T1000 (cell line): ENCODE measurements at places on chromosomes 11 and 22.

- DNase-seq, result no peak
These were observed 43.0 kb upstream of the WT1 start for GRCh38 chr11:32478277-32478731.

DNA sequence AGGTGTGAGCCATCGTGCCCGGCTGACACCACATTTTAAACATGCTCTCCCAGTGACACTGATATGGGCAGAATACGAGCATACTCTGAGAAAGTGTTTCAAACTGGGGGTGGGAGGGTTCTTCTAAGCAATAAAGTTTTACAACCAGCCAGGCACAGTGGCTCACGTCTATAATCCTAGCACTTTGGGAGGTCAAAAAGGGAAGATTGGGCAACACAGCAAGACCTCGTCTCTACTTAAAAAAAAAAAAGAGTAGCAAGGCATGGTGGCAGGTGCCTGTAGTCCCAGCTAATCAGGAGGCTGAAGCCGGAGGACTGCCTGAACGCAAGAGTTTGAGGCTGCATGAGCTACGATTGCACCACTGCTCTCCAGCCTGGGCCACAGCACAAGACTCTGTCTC lies 2.2 kb downstream of the GANAB start:
- DNase-seq, result no peak

DNA sequence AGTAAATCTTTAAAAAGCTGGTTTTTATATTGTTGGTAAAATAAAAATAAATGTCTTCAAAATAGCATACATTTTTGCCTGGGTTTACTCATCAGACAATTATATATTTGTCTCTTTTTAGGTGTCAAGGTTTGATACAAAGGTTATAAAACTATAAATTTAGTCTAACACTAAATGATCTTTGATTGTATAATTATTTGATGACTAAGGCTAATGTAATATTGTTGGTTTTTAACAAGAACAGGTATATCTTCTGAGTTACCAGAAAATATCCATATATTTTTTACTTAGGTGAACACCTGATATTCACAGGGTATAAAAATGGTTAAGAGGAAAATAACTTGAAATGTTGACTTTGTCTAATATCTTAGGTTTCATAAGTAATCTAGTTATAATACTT lies 104.3 kb downstream of the KIF18A start:
- DNase-seq, result no peak

GRCh38 chr11:22430141-22430541 lies 92.0 kb downstream of the SLC17A6 start:
- DNase-seq, result no peak

DNA sequence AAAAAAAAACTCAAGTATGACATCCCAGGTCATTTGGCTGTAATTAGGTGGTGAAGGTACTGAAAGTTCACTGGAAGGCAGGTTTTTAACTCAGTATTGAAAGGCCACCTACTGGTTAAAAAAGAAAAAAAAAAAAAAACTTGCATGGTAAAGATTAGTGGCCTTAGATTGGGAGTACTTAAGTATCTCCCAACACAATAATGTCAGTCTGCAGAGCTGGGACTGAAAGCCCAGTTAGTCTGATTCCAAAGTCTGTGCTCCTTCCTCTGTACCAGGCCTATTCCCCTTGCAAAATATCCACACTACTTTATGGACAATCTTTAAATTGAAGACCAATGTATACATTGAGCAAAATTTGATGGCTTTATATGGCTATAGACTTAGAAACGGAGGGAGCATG lies 85.5 kb downstream of the NOX4 start:
- DNase-seq, result no peak

DNA sequence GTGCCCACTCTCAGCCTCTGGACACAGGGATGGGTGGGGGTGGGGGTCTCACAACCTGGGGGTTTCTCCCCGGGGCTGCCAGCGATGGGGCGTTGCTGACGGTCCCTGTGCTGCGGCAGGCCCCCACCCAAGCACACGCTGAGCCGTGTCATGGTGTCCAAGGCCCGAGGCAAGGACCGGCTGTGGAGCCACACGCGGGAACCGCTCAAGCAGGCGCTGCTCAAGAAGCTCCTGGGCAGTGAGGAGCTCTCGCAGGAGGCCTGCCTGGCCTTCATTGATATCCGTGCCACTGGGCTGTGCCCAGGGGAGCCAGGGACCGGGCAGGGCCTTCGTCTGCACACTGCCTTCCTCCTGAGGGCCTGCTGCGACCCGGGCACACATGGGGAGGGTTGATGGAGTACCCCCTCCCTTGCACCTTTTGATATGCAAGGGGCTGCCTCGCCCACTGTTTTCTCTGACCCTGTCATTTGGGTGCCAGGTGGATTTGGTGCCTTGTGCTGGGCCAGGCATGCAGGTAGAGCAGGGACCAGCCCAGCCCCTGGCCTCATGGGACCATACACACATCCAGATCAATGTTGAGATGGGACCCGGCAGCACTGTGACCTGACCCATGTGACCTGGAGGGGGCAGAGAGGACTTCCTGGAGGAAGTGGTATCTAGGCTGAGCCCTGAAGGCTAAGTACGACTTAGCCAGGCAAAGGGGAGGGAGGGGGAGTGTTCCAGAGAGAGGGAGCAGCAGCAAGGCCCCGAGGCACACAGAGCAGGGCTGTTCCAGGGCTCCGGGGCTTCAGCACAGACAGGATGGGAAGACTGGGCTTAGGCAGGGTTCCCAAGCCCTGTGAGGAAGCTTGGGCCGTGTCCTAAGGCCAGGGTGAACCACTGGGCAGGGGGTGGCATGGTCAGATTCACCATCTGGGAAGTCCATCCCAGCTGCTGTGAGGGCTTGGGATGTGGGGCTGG lies 75.2 kb downstream of the MYO7A start:
- DNase-seq, result no peak

GRCh38 chr11:63179432-63180041 lies 35.5 kb upstream of the SLC22A24 start:
- DNase-seq, result no peak

- no peak for DNase-seq
These were observed 819.8 kb downstream of the OPCML start for GRCh38 chr11:132712466-132712865.

DNA sequence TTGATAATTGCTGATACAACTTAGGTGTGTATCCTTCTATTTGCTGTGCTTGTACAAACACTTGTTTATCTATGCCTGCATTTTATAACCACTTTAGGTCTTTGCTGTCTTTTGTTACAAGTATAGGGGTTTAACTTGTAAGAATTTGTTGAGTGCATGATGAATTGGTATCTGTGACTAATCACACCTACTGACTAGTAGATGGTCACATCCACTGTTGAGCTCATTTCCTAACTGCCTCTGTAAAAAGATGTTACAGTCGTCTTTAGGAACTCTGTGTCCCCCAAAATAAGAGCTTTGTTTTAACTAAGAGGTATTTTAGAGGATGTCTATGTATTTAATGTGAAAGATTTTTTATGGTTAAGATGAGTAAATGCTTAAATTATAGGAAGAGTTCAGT lies 60.5 kb downstream of the HIPK3 start:
- DNase-seq, result no peak

GRCh38 chr11:73034777-73035176 lies 107.3 kb downstream of the FCHSD2 start:
- no peak for DNase-seq

GRCh38 chr11:27443746-27444507 lies 28.7 kb downstream of the LGR4 start:
- no peak for DNase-seq

- DNase-seq, result no peak
These were observed 112.3 kb downstream of the IGLL1 start for GRCh38 chr22:23467721-23468294.
